ENCODE measurements at places on chromosomes 7 and 10. TPM values are rescaled to one million over a fixed set of nuclear protein-coding genes. Genes with fewer than 3 reads are reported as not detected.

Gene PRDX3
- total RNA-seq: 93.2 TPM

Gene SPDYE2B
- not detected for total RNA-seq

Gene MYL10
- total RNA-seq: not detected

Gene MYH16
- not detected for total RNA-seq

Gene SNX10
- total RNA-seq: 13.8 TPM

Gene NUTM2A
- total RNA-seq: 2.6 TPM

Gene PIK3AP1
- 9.0 TPM for total RNA-seq

Gene RARRES2
- 4.9 TPM for total RNA-seq

Gene EMX2
- not detected for total RNA-seq

Gene FXYD4
- not detected for total RNA-seq

Gene TEX36
- not detected for total RNA-seq

Gene ASB10
- not detected for total RNA-seq

Gene ADAMTS14
- total RNA-seq: 1.1 TPM

Gene ZFAND4
- total RNA-seq: 11.9 TPM

Gene CYP2E1
- total RNA-seq: 7.7 TPM

GRCh38 chr7:29071203-29071874 lies 75.0 kb downstream of the CPVL start:
- no peaks in the 10 kb centered on the region for H3K4me1 ChIP-seq
- peaks cover 2% of the 10 kb centered on the region for H3K27me3 ChIP-seq
- H3K4me3 ChIP-seq: no peak overlapping the region
- no peak for DNase-seq

- H3K27me3 ChIP-seq: no peaks in the 10 kb centered on the region
- no peaks in the 10 kb centered on the region for H3K36me3 ChIP-seq
- no peak for DNase-seq
- no peaks in the 10 kb centered on the region for H3K4me1 ChIP-seq
- no peak overlapping the region for H3K27ac ChIP-seq
- H3K4me3 ChIP-seq: no peak overlapping the region
Measured at GRCh38 chr10:24849051-24849450, 103.4 kb downstream of the PRTFDC1 start.

DNA sequence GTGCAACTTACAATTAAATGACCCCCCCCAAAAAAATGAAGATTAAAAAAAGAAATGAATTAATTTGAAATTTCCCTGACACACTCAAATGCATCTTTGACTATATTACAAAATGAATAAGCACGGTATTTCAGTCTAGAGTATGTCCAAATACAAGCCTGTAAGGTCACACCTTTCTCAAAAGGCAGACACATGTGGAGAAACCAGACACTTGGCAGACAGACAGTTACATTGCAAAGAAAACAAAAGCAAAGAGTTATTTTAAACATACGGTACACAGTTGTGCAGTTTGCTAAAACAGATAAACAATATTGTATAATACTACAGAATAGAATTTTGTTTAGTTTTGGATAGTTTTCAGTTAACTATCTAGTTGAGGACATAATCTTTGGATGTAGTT lies 153.0 kb downstream of the ATE1 start:
- no peaks in the 10 kb centered on the region for H3K36me3 ChIP-seq
- no peak for DNase-seq
- no peaks in the 10 kb centered on the region for H3K27me3 ChIP-seq
- no peaks in the 10 kb centered on the region for H3K4me1 ChIP-seq
- no peak overlapping the region for H3K27ac ChIP-seq
- no peak overlapping the region for H3K4me3 ChIP-seq

- peak; percentile 20 for DNase-seq
- peaks cover 36% of the 10 kb centered on the region for H3K4me1 ChIP-seq
- peaks cover 3% of the 10 kb centered on the region for H3K27me3 ChIP-seq
Measured at GRCh38 chr10:15325243-15325943, 45.7 kb downstream of the FAM171A1 start.

DNA sequence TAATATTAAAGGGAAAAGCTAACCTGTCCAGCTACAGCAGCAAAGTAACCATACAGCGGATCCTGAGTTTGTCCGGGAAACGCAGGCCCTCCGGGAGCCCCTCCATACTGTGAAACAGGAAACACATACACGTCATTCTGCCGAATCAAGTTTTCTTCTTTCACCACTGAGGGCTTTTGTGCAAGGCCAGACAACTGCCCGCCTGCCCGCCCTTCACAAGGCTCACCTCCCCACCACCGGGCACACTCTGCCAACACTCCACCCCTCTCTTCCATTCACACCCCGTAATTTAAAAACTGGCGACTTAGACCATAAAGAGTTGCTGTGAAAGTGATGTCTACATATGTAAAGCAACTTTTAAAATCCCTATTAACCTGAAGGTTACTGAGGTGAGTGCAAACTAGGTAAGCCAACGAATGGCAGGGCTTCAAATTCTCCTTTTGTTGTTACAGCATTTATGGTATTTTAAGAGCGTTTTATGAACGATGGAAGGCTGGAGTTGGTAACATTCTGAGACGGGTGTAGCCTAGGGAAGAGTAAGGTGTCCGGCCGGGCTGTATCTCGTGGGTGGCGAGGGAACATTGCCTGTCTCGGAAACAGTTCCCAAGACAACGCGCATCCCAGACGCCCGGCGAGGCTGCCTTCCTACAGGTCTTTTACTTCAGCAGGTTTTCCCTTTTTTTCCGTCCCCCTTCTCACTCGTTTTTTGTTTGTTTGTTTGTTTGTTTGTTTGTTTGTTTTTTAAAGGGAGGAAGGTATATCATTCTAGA lies 817 bp downstream of the SRI start:
- H3K4me1 ChIP-seq: peaks cover 17% of the 10 kb centered on the region
- H3K27ac ChIP-seq: peak overlapping the region; percentile 92
- H3K4me3 ChIP-seq: peak overlapping the region; percentile 90
- DNase-seq: peak; percentile 47

DNA sequence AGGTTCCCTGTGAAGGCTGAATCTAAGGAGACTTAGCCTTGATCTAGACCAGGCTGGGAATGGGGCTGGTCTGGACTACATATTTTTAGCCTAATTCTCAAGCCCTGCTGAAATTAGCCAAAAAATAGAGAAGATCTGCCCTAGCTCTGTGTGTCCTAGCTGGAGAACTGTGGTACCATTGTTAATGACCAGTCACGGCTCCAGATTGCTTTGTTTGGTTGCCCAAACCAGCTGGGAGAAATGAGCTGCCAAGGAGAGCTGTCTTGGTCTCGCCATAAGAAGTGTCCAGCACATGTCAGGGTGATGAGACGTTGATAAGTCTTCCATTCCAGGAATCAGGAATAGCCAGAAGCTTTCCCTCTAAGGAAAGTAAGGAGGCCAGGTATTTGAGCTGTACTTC lies 20.7 kb downstream of the GBX1 start:
- no peak for DNase-seq
- H3K27ac ChIP-seq: peak overlapping the region; percentile 65

- H3K4me3 ChIP-seq: peak overlapping the region; percentile 47
- H3K36me3 ChIP-seq: peaks cover 18% of the 10 kb centered on the region
- H3K4me1 ChIP-seq: no peaks in the 10 kb centered on the region
- peaks cover 5% of the 10 kb centered on the region for H3K27me3 ChIP-seq
Measured at GRCh38 chr7:158252837-158253669, 334.6 kb downstream of the PTPRN2 start.

DNA sequence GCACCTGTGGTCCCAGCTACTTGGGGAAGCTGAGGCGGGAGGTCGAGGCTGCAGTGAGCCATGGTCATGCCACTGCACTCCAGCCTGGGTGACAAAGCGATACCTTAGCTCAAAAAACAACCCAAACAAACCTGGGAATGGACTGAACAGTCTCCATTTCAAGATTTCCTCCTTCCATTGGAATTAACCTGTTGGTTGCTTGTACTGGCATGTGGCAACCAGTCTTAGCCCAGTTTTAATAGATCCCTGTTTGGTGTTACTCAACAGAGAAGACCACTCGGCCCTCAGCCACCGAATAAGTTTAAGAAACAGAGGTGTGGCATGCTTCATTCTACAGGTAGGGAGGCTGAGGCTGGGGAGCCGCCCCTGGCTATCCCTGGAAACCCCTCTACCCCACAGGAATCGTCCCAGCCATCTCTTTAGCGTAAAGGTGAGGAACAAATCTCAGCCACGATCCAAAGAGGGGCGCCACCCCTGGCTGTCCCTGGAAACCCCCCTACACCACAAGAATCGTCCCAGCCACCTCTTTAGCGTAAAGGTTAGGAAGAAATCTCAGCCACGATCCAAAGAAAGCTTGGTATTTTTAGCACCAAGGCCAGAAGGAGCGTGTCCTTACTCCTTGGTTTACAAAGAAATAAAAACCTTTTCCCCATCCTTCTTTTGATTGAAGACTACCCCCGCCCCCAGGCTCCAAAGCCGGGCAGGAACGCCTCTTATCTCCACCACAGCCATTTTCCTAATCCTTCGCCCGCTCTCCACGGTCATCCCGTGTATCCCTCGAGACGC lies 861 bp upstream of the TSPAN14 start:
- DNase-seq: no peak
- peaks cover 16% of the 10 kb centered on the region for H3K27me3 ChIP-seq

DNA sequence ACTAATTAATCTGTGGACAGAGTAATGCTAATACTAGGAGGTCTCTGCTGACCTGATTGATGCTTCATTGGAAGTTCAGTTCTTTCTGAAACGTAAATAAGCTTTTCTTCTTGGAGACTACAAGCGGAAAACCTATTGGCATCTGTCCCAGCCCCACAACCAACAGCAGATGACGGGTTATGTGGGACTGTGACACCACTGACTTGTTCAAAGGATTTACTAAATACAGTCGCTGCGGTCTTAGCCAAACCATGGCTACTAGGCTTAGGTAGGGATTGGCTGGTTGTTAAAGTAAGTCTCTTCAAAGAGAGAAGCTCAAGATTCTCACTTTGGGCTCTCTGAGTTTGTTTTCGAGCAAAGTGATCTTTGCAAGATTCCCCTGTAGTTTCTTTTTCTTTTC lies 68.3 kb downstream of the HYCC1 start:
- H3K27ac ChIP-seq: no peak overlapping the region
- H3K4me1 ChIP-seq: peaks cover 7% of the 10 kb centered on the region
- H3K27me3 ChIP-seq: peaks cover 1% of the 10 kb centered on the region
- H3K4me3 ChIP-seq: no peak overlapping the region

DNA sequence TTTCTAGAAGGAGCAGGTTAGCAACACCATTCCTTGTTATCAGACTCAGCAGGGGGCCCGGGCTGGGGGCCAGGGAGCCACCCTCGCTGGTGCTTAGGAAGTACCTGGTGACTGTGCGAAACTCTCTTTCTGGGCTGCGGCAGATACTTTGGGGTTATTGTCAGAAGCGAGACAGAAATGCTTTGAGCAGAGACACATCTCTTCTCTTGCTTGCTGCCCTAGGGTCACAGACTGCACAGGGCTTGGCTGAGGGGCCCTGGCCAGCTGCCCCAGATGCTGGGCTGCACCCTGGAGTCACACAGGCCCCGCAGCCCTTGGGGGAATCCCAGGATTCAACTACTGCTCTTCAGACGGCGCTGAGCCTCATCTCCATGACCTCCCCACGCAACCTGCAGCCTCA lies 91.9 kb downstream of the WDFY4 start:
- peaks cover 9% of the 10 kb centered on the region for H3K27me3 ChIP-seq
- DNase-seq: no peak
- no peaks in the 10 kb centered on the region for H3K4me1 ChIP-seq
- no peak overlapping the region for H3K4me3 ChIP-seq

- H3K4me1 ChIP-seq: no peaks in the 10 kb centered on the region
- H3K27me3 ChIP-seq: peaks cover 20% of the 10 kb centered on the region
- no peak for DNase-seq
- no peak overlapping the region for H3K27ac ChIP-seq
- H3K4me3 ChIP-seq: no peak overlapping the region
Measured at GRCh38 chr7:157872447-157872846, 535.6 kb downstream of the DNAJB6 start.

DNA sequence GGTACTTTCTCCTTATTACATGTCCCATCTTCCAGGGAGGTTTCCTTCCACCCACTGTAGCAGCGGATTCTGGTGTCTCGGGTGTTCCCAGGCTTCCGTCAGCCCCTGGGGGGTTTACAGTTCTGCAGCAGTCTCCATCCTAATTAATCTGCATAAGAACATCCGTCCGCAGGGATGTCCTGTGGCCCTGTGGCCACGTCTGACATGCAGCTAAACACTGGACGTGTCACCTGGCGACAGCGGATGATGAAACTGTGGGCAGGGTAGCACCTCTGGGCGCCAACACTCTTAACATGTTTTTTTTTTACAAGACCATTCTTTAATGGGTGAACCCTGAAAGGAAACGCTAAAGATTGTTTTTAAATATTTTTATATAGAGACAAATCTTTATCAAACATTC lies 58.2 kb downstream of the DIP2C start:
- H3K27me3 ChIP-seq: no peaks in the 10 kb centered on the region
- DNase-seq: no peak
- no peak overlapping the region for H3K4me3 ChIP-seq

DNA sequence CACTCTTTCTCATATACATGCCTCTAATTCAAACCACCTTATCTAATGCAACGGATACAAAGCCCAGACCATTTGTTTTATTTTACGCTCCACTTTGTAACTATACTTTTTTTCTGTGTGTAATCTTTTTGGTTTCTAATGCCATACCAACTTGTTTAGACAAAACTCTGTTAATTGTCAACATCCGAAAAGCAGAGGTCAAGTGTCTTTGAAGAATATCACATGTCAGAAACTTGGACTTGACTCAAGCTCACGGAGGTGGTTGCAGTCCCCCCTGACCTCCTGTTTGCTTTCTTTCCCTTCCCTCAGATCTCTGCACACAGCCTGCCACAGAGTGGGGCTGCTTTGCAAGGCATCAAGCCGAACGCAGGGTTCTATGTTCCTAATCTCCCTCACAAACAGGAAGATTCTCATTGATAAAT lies 698.9 kb downstream of the PARD3 start:
- DNase-seq: no peak
- H3K4me3 ChIP-seq: no peak overlapping the region
- no peak overlapping the region for H3K27ac ChIP-seq
- H3K27me3 ChIP-seq: peaks cover 8% of the 10 kb centered on the region

- H3K27me3 ChIP-seq: peaks cover 1% of the 10 kb centered on the region
- DNase-seq: no peak
- H3K36me3 ChIP-seq: no peaks in the 10 kb centered on the region
- no peak overlapping the region for H3K27ac ChIP-seq
- no peak overlapping the region for H3K4me3 ChIP-seq
- H3K4me1 ChIP-seq: no peaks in the 10 kb centered on the region
Measured at GRCh38 chr10:118840071-118840775, 85.5 kb upstream of the CACUL1 start.

- H3K4me1 ChIP-seq: no peaks in the 10 kb centered on the region
- peaks cover 33% of the 10 kb centered on the region for H3K36me3 ChIP-seq
- H3K27ac ChIP-seq: peak within 1 kb of the TSS; percentile 9
- H3K27me3 ChIP-seq: peaks cover 6% of the 10 kb centered on the region
- no peak within 1 kb of the TSS for H3K4me3 ChIP-seq
- no peak for DNase-seq
Measured at GRCh38 chr7:100358027-100358856, at the start of gene PILRB. Gene PILRB, plus strand, starts transcription at chr7:100358117. Its CDS starts 186 bp downstream, at chr7:100358303.

All from endothelial cell (in vitro differentiated cells).